ENCODE measurements at places on chromosomes 3 and 15.
A peak's percentile ranks its signal among the peaks of the same experiment; 100 is the strongest.

GRCh38 chr3:5188419-5189221 is 1.1 kb downstream of the EDEM1 start:
- peak; percentile 22 for DNase-seq

DNA sequence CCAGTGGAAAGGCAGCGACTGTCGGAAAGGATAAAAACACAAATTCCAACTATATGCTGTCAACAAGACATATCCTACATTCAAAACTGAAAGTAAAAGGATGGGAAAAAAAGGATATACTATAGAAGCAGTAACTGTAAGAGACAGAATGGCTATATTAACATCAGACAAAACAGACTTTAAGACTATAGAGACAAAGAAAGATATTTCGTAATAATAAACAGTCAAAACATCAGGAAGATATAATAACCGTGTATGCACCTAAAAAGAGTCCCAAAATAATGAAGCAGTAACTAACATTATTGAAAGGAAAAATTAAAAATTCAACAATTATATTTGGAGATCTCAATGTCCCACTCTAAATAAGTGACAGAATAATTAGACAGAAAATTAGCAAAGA is 48.2 kb downstream of the ZNF148 start:
- DNase-seq: no peak

GRCh38 chr3:17554078-17554477 is 188.4 kb downstream of the TBC1D5 start:
- DNase-seq: no peak

DNA sequence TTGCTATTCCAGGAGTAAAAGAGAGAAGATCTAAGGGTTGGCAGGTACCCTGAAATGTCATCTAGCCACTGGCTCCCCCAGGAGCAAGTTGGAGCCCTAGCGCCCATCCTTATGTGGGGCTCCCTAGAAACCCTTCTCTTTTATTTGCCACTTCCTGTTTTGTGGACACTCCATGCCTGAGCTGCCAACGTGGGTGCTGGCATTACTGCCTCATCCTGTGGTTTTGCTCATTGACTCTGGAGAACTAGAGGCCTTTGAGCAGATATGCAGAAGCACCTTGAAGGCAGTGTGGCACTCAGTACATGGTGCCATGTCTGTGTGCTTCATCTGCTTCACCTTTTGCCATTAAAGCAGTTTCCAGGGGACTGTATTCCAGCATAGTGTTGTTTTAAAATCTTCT is 8.1 kb downstream of the EDEM1 start:
- DNase-seq: no peak

DNA sequence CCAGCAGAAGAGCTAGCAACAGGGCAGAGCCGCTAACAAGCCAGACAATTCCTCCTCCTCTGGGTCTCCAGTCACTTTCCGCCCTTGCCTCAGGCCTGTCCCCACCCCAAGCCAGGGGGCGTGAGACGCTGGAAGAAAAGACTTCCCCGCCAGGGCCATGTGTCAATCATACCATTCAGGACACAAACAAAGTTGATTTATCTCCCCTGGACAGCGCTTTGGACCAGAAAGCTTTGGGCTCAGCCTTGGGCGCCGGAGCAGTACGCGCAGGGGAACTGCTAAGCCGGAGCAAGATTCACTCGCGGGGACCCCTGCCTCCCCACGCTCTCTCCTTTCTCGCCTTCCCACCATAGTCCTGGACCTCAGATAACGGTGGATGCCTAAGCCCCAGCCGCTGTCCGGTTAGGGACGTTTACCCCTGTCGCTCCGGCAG is 479 bp downstream of the LRRC2 start:
- peak; percentile 5 for DNase-seq

- no peak for DNase-seq
These were observed 17.1 kb downstream of the SNX1 start for GRCh38 chr15:64112904-64113303.

DNA sequence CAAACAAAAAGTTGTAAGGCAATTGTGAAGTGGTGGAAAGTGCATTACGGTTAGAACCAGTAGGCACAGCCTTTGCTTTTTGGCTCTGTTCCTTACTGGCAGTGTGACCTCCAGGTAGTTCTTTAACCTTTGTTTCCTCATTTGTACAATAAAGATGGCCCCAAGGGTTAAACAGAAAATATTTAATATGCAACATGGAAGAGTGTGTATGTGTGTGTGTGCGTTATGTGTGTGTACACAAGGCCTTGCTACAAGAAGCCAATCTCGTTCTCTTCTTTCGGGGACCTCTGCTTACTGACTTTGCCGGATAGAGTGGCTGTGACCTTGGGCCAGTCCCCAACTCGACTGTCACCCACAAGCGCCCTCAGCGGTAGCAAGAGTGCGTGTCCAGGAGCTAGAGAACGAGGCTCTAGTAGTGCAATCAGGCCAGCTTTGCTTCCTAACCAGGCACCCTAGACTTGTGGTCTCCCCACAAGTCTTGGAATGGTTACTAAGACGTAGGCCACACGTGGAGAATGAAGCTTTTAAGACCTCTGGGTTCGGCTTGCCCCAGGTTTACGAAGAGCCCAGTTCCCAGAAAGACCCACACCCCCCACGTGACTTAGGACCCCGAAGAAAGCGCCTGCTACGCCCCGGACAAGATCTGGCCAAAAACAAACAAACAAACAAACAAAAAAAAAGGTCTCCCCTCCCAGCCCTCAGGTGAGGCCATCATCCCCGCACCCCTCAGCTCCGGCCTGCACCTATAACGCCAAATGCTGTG is 593 bp downstream of the CIAO2A start:
- DNase-seq: peak; percentile 30

- peak; percentile 2 for DNase-seq
These were observed at the start of gene SLC38A3 for GRCh38 chr3:50204804-50205412. TSS of gene SLC38A3 (plus strand) at chr3:50205271. CDS start at chr3:50214200, 8,929 bp downstream.
